ENCODE measurements at places on chromosomes 5 and 9.

GRCh38 chr5:115983519-115983918 lies 21.2 kb downstream of the LVRN start:
- DNase-seq, result no peak

GRCh38 chr5:131482617-131483016 lies 152.4 kb downstream of the RAPGEF6 start:
- no peak for DNase-seq

- no peak for DNase-seq
These were observed 51.1 kb upstream of the MVB12B start for GRCh38 chr9:126275386-126276001.

DNA sequence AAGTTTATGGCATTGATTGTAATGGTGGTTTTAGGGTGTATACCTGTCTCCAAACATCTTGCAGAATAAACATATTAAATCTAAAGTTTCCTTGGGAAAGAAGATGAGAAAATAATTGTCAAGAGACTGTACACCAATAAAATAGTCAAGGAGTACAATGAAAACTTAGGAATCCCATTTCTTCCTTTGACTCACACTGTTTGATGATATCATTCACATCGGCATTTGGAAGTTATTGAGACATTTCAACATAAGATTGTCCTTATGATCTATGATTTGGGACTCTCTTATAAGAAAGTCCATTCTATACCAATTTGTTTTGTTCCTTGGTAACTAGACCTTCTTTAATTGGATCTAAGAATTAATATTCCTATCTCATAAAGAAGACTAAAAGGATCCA lies 482.7 kb downstream of the RAB3C start:
- no peak for DNase-seq

GRCh38 chr5:33888587-33888986 lies 3.2 kb downstream of the ADAMTS12 start:
- DNase-seq, result no peak

GRCh38 chr9:14402583-14402982 lies 88.6 kb upstream of the NFIB start:
- DNase-seq, result no peak

DNA sequence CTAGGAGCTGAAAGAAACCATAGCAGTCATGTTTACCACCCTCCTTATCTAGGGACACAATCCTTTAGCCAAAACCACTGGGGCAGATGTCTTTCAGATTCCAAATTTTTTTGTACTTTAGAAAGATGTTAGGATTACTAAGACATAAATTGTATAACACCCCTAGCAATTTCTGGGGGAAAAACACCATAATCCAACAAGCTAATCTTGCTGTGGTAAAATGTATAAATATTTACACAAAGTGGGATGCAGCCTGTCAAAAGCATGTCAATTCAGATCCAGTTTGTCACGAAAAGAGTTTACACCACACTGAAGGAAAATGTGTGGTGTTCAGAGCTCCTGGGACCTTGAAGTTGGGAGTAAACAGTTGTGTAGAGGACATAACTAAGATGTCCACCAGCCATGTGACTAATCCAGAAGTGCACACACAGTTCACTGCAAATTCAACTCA lies 274.3 kb downstream of the ADAMTSL1 start:
- no peak for DNase-seq

GRCh38 chr9:110284211-110284844 lies 28.0 kb upstream of the TXN start:
- DNase-seq, result no peak

DNA sequence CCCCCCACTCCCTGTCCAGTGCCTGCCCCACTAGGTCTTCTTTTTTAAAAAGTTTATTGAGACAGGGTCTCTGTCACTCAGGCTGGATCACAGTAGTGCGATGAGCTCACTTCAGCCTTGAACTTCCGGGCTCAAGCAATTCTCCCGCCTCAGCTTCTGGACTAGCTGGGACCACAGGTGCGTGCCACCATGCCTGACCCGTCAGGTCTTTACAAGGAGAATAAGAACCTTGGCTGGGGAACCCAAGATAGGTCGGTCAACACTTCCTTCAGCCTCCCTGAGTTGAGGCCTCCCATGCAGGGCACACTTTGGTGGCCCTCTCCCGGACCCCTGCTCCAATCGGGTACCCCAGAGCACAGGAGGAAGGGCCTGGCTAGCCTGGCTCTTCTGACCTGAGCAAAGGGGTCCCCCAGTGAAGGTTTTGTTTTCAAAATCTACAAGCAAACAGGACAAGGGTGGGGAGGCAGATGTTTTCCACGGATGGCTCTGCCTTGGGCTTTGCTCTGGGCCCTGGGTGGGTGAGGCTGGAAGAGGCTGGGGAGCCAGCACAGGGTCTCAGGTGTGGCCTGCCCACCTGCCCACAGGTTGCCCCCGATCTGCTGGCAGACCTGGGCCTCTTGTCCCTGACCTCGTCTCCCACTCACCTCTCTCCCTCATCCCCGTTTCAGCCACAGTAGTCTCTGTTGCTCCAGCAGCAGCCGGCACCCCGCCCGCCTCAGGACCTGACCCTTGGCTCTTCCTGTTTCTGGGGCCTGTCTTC lies 108.7 kb upstream of the PHYKPL start:
- DNase-seq, result no peak

DNA sequence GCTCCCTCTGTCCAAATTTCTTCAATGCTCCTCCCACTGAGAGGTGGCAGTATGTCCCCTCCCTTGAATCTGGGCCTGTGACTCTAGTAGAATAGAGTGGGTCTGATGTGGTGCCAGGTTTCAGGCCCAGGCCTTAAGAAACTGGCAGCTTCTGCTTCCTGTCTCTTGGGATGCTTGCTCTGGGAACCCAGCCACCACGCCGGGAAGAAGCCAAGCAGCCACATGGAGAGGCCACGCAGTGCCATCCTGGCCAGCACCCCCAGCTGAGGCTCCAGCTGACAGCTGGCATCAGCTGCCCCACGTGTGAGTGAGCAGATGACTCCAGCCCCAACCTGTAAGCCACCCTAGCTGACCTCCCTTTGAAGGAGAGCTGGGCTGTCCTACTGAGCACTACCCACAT lies 7.3 kb upstream of the TSPAN17 start:
- DNase-seq, result no peak

DNA sequence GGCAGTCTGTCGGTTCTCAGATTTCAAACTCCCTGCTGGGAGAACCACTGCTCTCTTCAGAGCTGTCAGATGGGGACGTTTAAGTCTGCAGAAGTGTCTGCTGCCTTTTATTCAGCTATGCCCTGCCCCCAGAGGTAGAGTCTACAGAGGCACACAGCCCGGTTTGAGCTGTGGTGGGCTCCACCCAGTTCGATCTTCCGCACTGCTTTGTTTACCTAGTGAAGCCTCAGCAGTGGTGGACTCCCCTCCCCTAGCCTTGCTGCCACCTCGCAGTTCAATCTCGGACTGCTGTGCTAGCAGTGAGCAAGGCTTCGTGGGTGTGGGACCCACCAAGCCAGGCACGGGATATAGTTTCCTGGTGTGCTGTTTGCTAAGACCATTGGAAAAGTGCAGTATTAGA lies 8.0 kb downstream of the SLC27A6 start:
- no peak for DNase-seq

DNA sequence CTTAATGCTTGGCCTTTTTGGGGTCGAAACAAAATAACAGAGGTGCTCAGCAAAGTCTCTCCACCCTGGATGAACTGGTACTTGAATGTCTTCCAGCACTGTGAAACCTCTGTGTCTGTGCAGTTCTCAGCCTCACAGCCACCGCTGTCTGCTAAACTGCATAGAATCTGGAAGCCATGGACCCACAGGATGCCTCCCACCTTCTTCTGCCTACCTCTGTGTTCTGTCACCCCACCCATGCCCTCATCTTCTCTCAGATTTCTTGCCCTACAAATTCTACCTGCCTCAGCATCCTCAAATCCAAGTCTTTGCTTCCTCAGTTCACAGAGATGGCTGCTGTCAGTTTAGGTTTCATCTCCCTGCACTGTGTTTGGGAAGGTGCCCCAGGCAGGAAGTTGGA lies 35.6 kb downstream of the EXOSC2 start:
- no peak for DNase-seq

- no peak for DNase-seq
These were observed 11.3 kb downstream of the TNC start for GRCh38 chr9:115106642-115107041.

GRCh38 chr9:133834080-133834976 lies 96.2 kb upstream of the SARDH start:
- no peak for DNase-seq

DNA sequence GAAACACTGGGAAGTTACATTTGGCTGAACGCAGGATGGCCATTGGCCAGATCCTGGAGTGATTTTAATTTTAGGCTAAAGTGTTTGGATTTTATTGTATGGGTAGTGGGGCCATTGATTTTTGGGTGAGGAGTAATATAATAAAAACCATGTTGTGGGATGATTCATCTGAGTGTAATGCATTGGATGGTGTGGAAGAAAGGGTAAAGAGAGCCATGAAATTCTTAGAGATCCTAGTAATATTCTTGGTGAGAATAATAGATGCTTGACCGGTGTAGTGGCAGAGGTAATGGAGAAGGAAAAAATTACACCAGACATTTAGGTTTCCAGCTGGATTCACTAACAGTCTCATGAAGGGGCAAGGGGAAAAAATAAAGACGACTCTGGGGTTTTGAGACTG lies 158.1 kb downstream of the NPR3 start:
- no peak for DNase-seq

GRCh38 chr9:79824265-79824664 lies 252.5 kb downstream of the TLE4 start:
- no peak for DNase-seq

DNA sequence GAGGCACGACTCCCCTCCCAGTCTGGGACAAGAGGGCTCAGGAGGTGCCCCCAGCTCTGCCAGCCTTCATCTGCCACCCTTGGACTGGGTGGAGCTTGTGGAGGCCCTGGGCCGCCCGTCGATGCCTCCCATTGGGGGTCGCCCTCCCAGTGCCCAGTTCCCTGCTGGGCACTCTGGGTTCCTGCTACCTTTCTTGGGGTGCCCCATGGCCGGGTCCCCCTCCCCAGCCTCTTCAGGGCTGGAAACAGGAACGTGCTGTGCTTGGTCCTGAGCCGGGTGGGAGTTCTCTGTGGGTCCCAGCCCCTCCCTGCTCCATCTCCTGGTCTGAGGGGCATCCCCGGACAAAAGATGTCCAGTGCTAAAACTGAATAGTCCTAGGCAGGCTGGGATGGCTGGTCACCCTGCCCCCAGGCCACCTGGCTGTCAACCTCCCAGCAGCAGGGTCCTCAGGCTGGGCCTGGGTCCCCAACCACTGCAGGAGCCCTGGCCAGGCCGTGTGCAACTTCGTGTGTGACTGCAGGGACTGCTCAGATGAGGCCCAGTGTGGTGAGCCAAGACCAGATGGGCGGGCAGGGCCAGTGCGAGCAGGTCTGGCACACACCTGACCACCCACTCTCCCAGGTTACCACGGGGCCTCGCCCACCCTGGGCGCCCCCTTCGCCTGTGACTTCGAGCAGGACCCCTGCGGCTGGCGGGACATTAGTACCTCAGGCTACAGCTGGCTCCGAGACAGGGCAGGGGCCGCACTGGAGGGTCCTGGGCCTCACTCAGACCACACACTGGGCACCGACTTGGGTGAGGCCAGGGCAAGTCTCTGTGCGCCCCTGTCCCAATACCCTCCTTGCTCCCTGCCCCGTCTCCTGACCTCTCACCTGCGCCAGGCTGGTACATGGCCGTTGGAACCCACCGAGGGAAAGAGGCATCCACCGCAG lies 784 bp downstream of the MAMDC4 start:
- no peak for DNase-seq

DNA sequence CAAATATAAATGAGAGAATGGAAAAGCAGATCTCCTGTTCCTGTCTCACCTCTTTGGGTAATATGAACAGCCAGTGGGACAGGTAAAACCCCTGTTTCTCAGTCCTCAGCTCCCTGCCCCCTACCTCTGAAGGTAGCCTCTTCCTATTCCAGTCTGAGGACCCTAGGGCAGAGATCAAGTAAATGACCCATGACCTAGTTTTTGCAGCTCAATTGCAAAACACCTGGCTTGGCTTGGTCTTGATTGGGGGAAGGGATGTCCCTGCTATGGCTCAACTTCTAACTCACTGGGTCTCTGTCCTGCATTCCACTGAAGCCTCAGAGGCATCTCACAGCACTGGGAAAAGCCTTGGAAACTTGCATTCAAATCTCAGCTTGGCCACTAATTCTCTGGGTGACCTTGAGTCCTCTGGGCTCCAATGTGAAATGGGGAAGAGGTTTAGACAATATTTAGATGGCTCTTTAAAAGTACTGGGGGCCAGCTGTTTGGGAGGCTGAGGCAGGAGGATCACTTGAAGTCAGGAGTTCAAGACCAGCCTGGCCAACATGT lies 1.6 kb upstream of the GALT start:
- no peak for DNase-seq

GRCh38 chr9:37994639-37995347 lies 74.2 kb downstream of the SHB start:
- DNase-seq, result no peak

- DNase-seq, result no peak
These were observed 50.5 kb downstream of the PSD2 start for GRCh38 chr5:139845846-139846681.
